ENCODE measurements at places on chromosomes 6 and 20. TPM values are rescaled to one million over a fixed set of nuclear protein-coding genes. Genes with fewer than 3 reads are reported as not detected.

DNA sequence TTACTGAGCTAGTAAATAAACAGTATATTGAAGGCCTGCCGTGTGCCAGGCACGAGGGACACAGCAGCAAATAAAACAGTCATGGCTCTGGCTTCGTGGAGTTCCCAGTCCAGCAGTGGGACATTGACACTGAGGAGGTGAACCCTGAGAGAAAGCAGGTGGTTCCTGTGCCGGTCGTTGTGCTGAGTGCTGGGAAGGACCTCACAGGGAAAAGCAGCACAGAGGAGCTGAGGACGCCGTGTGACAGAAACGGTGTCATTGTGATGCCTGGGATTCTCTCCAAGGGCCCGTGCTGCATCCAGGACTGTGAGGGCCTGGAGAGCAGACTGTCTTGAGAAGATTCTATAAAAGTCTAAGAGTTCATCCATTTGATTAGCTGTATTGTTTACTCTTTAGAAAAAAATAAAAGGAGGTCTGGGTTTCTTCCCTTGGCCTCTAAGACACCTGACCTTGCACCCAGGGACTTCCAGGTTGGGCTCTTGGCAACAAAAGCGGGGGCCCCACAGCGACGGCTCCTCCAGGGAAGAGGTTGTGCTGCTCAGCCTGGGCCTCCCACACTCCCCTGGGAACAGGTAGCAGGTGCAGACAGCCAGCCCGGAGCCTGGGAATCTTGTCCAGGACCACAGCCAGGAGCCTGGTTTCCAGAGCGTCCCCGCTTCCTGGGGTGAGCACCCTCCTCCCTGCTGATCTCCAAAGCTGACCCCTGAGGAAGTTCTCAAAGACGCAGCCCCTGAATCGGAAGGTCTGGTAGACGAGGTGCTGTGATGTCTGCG is 251.2 kb upstream of the PMEPA1 start:
- peaks cover 13% of the 10 kb centered on the region for H3K4me1 ChIP-seq
- H3K36me3 ChIP-seq, result no peaks in the 10 kb centered on the region
- no peak overlapping the region for H3K27ac ChIP-seq
- DNase-seq, result no peak

DNA sequence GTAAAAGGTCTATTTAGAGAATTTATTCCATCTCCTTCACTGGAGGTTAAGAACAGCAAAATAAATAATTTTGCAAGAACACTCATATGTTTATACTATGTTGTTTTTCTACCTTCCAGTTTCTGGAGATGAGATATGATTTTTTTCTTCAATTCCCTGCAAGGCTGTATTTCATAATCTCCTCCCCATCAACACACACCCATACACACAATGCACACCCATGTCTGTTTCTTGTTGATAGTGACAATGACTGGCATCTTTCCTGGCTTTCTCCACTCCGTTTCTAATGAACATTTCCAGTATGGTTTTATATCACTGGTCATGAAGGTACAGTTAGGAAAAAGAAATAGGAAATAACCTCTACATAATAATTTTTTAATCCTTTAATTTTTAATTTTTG is 202.1 kb downstream of the ARHGAP18 start:
- no peak overlapping the region for H3K27ac ChIP-seq
- H3K27me3 ChIP-seq, result no peaks in the 10 kb centered on the region
- H3K4me1 ChIP-seq, result peaks cover 9% of the 10 kb centered on the region
- no peak for DNase-seq
- H3K36me3 ChIP-seq, result 0 out of 2 replicates have a peak, but pooled peaks cover 5% of the 10 kb centered on the region

GRCh38 chr6:86683132-86683908 is 254.0 kb upstream of the HTR1E start:
- no peak overlapping the region for H3K4me3 ChIP-seq
- H3K36me3 ChIP-seq, result no peaks in the 10 kb centered on the region
- DNase-seq, result no peak

SIGLEC1 gene
- not detected for total RNA-seq
